ENCODE measurements at places on chromosomes 7 and 10. TPM values are rescaled to one million over a fixed set of nuclear protein-coding genes. Genes with fewer than 3 reads are reported as not detected.

DNA sequence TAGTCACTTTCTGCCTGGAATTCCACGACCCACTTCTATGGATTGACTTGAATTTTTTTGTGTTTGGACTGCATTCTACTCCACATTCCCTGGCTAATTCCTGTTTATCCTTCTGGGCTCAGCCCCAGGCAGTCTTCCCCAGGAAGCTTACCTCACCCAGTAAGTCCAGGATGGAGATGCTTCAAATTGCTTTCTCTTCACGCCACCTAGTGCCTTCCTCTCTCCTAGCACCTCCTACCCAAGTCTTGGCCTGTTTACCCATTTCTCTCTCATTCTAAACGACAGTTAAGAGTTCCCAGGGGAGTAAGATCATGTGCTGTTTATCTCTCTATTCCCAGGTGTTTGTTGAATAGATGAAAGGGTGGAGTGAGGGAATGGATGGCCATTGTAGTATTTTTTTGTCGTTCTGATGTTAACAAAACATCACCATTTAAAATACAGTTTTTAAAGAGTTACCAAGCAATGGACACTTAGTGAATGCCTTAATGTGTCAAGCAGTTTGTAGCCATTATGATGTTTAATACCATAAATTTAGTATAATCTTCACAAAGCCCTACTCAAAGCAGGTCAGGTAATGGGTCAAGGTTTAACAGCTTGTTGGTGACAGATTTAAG, 45.5 kb upstream of the TARP start:
- H3K36me3 ChIP-seq = no peaks in the 10 kb centered on the region
- no peak overlapping the region for H3K4me3 ChIP-seq
- H3K4me1 ChIP-seq = no peaks in the 10 kb centered on the region
- H3K27me3 ChIP-seq = no peaks in the 10 kb centered on the region
- DNase-seq = no peak

GRCh38 chr7:92517631-92518030, 10.7 kb downstream of the PEX1 start:
- no peak overlapping the region for H3K27ac ChIP-seq
- H3K4me1 ChIP-seq = no peaks in the 10 kb centered on the region

DNA sequence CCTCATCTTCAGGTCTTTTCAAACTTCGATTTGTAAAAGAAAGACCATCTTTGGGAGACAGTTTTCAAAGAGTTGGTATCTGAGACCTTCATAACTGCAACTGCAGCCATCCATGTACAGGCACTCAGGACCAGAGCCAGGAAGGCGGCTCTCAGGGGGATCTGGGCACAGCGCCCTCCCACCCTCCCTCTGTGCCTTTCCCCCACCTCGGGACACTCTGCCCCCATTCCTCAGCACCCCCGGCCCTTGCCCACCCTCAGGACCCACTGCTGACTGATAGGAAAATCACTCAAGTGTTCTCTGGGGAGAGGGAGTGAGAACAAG, 143.6 kb downstream of the CUBN start:
- H3K27ac ChIP-seq = peak overlapping the region; percentile 39
- no peak overlapping the region for H3K4me3 ChIP-seq
- H3K27me3 ChIP-seq = no peaks in the 10 kb centered on the region
- no peaks in the 10 kb centered on the region for H3K36me3 ChIP-seq
- DNase-seq = no peak
- no peaks in the 10 kb centered on the region for H3K4me1 ChIP-seq

GRCh38 chr7:94005753-94006152, 1.6 kb upstream of the BET1 start:
- no peak overlapping the region for H3K27ac ChIP-seq
- no peaks in the 10 kb centered on the region for H3K4me1 ChIP-seq
- DNase-seq = no peak

- H3K4me1 ChIP-seq = no peaks in the 10 kb centered on the region
- H3K27me3 ChIP-seq = no peaks in the 10 kb centered on the region
- DNase-seq = no peak
- H3K4me3 ChIP-seq = no peak overlapping the region
- H3K36me3 ChIP-seq = no peaks in the 10 kb centered on the region
- no peak overlapping the region for H3K27ac ChIP-seq
These were observed 74.5 kb downstream of the DIP2C start for GRCh38 chr10:614790-615582.

- H3K36me3 ChIP-seq = no peaks in the 10 kb centered on the region
- no peaks in the 10 kb centered on the region for H3K27me3 ChIP-seq
- H3K27ac ChIP-seq = no peak overlapping the region
These were observed 101.0 kb upstream of the KCNMA1 start for GRCh38 chr10:77738496-77739158.

DNA sequence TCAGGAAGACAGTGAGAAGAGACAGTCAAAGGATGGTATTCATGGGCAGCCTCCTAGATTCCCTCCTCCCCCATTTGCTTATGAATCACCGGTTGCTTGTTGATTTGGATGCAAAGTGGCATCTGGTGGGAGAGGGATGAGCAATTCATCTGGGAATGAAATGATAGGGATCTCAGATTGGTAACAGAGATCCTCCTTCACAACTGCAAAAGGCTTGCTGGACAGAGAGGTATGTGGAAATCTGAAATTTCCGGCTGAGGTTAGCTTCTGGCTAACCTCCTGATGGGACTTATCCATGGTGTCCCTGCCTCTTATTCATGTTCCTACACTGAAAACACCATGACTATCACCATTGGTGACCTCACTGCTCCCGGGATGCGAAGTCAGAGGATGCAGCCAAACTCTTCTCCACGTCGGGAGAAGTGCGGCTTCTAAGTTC, 48.4 kb upstream of the PODXL start:
- H3K27me3 ChIP-seq = no peaks in the 10 kb centered on the region
- H3K27ac ChIP-seq = no peak overlapping the region
- H3K4me3 ChIP-seq = no peak overlapping the region
- no peaks in the 10 kb centered on the region for H3K36me3 ChIP-seq
- DNase-seq = no peak

SPDYE1 gene
- total RNA-seq = not detected

DNA sequence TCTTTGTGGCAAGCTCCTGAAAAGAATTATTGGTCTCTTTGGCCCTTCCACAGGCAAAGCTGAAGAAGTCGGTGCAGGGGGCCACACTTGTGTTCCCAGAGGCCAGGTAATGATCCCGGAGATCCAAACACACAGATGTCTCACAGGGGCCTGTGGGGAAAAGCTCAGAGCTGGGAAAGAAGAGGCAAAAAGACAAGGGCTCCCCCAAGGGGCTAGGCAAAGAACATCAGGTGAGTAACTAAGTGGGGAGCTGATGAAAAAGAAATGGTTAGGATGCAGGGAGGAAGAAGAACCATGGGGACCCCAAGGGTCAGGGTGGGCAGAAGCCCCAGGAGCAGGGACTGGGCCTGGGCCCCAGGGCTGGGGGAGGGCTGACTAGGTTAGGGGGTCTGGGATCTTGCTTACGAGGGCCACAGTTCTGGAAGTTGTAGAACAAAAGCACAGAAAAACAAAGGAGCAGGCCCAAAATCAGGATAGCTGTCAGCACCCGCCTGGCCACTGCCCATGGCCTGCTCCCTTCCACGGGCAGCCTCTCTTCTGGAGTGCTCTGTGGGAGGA, 1.1 kb downstream of the KEL start:
- no peak for DNase-seq
- H3K4me1 ChIP-seq = no peaks in the 10 kb centered on the region
- no peak overlapping the region for H3K4me3 ChIP-seq
- H3K27me3 ChIP-seq = no peaks in the 10 kb centered on the region

DNA sequence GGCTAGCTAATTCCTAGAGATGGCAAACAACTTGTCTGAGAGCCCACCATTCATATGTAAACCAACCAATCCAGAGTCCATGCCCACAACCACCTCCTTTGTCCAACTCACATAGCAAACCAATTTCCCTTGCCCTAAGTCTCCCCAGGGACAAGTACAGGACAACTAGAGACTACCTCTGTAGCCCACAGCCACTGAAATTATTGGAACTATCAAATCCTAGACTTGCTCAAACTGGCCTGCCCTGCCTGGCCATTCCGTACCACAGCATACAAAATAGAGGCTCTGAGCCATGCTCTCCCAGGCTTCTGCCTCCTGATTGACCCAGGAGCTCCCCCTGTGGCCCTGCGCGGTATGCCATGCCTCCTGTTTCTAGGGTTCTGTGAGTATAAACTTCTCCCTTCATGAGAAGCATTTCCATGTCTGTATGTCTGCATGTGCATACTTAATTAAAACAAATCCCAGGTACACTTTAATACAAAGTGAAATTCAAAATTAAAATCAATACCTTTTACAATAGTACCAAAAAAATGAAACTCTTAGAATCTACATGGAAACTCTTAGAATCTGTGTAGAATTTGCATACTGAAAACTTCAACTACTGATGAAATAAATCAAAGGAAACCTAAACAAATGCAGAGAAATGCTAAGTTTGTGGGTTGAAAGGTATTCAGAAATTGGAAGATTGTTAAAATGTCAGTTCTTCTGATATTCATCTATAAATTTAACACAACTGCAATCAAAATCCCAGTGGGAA, 4.0 kb upstream of the HECW1 start:
- H3K4me3 ChIP-seq = no peak overlapping the region
- peak; percentile 67 for DNase-seq
- H3K36me3 ChIP-seq = no peaks in the 10 kb centered on the region
- H3K27me3 ChIP-seq = peaks cover 23% of the 10 kb centered on the region

- H3K27ac ChIP-seq = no peak overlapping the region
- H3K27me3 ChIP-seq = no peaks in the 10 kb centered on the region
- H3K36me3 ChIP-seq = no peaks in the 10 kb centered on the region
- no peak overlapping the region for H3K4me3 ChIP-seq
These were observed 4.9 kb upstream of the FOXP2 start for GRCh38 chr7:114409750-114410149.

DNA sequence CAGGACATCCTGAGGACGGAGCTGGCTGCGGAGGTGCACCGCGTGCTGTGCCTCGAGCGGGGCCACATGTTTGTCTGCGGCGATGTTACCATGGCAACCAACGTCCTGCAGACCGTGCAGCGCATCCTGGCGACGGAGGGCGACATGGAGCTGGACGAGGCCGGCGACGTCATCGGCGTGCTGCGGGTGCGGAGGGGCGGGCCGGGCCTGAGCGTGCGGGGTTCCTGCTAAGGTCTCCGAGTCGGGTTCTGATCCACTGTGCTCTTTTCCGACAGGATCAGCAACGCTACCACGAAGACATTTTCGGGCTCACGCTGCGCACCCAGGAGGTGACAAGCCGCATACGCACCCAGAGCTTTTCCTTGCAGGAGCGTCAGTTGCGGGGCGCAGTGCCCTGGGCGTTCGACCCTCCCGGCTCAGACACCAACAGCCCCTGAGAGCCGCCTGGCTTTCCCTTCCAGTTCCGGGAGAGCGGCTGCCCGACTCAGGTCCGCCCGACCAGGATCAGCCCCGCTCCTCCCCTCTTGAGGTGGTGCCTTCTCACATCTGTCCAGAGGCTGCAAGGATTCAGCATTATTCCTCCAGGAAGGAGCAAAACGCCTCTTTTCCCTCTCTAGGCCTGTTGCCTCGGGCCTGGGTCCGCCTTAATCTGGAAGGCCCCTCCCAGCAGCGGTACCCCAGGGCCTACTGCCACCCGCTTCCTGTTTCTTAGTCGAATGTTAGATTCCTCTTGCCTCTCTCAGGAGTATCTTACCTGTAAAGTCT, 10.4 kb downstream of the ATG9B start:
- no peak overlapping the region for H3K27ac ChIP-seq
- no peaks in the 10 kb centered on the region for H3K36me3 ChIP-seq
- H3K4me3 ChIP-seq = peak overlapping the region; percentile 12
- peaks cover 7% of the 10 kb centered on the region for H3K27me3 ChIP-seq
- H3K4me1 ChIP-seq = no peaks in the 10 kb centered on the region

DNA sequence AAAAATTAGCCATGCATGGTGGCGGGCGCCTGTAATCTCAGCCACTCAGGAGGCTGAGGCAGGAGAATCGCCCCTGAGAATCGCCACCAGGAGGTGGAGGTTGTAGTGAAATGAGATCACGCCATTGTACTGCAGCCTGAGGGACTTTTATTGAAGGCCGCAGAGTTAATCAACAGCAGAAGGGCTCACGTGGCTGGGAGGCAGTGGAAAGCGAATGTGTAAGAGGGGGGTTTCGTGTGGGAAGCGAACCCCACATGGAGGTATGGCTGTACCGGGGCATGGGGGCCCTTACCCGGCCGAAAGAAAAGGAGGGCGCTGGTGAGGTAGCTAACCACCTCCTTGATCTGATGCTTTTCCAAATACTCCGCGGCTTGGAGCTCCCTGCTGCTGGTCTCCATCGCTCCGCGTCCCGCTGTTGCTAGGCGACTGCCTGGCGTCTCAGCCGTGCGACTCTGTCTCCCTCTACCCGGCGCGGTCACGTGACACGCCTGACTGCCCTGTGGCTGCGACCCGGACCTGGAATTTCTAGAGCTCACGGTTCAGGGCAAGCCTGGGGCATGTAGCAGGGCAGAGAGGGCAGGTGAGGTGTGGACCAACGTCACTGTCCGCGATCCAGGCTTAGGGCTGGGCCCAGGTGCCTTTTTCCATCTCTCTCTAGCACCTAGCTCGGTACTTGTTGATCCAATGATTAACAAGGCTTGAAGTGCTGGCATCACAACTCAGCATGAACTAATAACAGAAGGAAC, at the start of gene EFCAB10:
Gene EFCAB10, minus strand, starts transcription at position 428 of the 746 bp plus-strand sequence. Its CDS starts 30 bp downstream, at position 398.
- peak; percentile 64 for DNase-seq
- no peak within 1 kb of the TSS for H3K27ac ChIP-seq
- no peaks in the 10 kb centered on the region for H3K27me3 ChIP-seq

DNA sequence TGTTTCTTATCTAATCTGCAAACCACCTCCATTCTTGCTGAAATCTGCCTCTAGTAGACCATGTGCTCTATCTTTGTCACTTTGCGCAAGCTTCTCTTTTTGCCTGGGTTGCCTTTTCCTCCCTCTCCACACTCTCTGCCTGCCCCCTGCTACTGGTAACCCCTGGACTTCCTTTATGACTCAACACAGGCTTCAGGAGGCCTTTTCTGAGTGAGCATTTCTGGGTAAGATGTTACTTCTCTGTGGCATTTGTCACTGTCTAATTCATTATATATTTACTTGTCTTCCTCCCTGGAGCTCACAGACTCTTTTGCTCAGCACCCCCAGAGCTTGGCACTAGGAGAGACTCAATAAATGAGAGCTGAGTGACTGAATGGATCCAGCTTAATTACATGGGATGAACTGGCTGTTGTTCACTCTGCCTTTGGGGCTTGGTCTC, 8.4 kb downstream of the GOLGA7B start:
- no peak overlapping the region for H3K27ac ChIP-seq
- no peak for DNase-seq
- no peaks in the 10 kb centered on the region for H3K4me1 ChIP-seq
- H3K4me3 ChIP-seq = no peak overlapping the region
- no peaks in the 10 kb centered on the region for H3K27me3 ChIP-seq

OPN1SW gene
- total RNA-seq = not detected

DNA sequence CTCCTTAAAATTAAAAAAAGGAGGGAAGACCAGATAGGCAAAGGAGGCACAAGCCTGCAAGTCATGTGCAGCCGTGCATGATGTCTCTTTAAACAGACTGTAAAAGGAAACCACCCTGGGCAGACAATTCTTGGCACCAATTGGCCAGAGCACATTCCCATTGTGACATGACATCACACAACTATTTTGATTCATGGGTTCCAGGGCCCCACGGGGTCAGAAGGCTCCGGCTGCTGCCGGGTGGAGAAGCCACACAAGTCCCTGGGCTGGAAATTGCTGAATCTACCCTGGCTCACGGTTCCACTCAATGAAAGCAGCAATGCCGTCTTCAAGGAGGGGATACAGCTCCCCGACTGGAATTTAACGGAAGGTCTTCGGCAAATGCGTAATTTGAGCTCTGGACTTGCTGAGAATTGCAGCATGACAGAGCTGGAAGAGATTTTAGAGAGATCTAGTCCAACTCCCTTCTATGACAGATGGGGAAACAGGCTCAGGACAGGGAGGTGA, 140.5 kb downstream of the PRKAG2 start:
- no peaks in the 10 kb centered on the region for H3K4me1 ChIP-seq
- H3K4me3 ChIP-seq = no peak overlapping the region
- peak; percentile 34 for DNase-seq
- H3K27me3 ChIP-seq = no peaks in the 10 kb centered on the region

PILRB gene
- 18.2 TPM for total RNA-seq

Measured in colonic mucosa (tissue), 4 donors.